Amniotic epithelial cell (primary cell): ENCODE measurements at places on chromosomes 7 and 10.

DNA sequence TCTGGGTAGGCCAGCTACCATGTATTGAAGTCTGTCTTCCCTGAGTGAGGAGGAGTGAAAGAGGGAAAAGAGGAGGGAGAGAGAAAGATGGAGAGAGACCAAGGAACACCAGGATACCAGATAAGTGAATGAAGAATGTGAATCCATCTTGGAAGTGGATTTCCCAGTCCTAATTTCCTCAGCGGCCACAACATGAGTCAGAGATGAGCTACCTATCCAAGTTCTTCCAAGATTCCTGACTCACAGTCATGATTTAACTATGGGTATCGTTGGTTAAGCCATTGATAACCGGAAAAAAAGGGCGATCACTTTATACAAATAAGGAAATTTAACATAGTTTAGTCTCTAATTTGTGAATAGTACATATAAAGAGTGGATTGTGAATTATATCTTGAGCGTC, 561.8 kb downstream of the ATRNL1 start:
- DNase-seq: peak; percentile 12

DNA sequence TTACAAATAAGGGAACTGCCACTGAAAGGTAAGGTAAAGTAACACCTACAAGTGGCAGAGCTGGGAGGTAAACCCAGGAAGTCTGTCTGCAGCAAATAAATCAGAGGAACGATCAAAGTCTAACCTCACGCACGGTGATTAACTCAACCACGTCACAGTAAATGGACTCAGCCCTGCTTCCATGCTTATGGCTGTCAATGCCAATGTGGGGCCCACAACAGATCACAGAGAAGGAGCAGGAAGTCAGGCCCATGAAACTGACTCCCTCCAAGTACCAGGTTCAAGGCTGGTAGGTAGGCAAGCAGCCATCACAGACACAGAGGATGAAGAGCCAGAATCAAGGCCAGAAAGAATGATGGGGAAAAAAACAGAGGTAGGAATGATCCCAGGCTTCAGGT, 38.0 kb upstream of the ACSL5 start:
- no peak for DNase-seq

DNA sequence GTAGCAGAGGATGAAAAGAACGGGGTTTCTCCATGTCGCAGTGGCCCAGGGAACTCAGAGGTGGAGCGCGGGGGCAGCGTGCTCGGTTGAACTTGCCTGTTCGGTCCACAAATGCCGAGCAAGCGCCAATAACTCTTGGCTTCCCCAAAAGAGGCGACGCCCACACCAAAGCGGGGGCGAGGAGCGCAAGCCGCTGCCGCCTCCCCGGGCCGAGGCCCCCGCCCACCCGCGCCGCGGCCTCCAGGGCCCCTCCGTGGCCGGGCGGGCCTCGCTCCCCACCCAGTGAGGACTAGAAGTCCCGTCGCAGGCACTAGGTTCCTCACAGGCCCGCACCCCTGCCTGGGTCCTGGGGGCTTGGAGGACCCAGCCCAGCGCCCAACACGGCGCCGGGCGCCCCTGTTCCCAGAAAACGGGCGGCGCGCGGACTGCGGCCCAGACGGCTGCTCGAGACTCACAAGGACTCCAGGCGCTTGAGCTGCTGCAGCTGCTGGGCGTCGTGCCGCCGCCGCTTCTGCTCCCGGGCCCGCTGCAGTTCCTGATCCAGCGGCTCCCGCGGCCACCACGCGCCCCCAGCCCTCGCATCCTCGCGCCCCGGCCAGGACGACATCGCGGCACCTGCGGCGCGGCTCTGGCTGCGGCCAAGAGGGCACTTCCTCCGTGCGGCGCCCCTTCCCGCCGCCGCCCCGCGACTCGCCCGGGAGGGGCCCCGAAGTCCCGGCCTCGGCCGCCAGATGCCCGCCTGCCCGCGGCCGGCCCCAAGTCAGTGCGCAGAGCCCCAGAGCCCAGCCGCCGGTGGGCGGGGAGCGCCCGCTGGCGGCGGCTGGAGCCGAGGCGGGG, 14.6 kb upstream of the FKBP9 start:
- DNase-seq: peak; percentile 64

DNA sequence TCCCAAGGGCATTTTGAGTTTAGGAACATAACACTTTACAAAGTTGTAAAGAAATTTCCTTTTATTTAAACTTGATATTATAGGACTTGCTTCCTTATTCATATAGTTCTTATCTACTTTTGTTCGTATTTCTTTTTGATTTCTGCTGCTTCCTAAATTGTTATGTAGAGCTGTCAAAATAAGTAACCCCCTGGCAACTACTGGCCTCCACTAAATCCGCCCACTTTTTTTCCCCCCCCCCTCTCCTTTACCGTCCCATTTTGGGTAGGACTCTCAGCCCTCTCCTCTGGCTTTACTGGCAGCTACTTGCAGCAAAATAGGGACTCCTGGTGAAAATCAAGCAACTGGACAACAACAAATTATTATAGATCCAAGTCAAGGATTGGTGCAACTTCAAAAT, 1.1 kb downstream of the SP4 start:
- no peak for DNase-seq

DNA sequence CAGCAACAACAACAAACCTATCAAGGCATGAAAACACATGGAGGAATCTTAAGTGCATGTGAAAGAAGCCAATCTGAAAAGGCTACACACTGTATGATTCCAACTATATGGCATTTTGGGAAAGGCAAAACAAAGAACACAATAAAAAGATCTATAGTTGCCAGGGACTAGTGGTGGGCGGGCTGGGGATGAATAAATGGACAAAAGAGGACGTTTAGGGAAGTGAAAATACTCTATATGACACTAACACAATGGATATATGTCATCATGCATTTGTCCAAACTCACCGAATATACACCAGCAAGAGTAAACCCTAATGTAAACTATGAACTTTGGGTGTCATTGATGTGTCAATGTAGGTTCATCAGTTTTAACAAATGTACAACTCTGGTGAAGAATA, 89.1 kb downstream of the SEMA3E start:
- no peak for DNase-seq

DNA sequence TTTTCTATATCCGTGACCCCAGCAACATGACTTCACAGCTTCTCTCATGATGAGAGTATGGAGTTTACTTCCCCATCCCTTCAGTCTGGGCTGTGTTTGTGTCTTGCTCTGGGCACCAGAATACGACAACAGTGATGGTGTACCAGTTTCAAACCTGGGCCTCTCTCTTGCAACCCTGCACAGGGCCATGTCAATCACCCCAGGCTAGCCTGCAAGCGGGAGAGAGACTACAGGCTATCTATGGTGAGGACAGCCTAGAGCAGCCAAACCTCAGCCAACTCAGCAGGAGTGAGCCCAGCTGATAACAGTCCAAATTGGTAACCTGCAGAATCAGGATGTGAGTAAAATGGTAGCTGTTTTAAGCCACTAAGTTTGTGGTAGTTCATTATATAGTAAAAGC, 235.8 kb downstream of the CHCHD3 start:
- DNase-seq: no peak

DNA sequence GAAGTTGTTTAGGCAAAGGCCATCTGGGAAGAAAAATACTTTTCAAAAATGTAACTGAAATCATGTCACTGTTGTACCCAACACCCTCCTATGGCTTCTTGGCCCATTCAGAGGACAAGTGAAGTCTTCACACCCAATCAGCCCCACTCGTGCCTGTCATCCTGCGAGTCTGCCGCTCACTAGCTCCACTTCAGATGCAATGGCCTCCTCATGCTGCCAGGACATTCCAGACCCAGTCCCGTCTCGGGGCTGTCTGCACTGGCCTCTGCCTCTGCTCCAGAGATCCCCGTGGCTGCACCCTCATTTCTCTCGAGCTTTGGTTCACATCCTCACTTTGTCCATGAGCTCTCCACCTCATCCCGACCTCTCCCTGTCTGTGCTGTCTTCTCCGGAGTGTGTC, 227.1 kb downstream of the KCNMA1 start:
- no peak for DNase-seq

GRCh38 chr7:128221929-128222403, 19.1 kb upstream of the LEP start:
- peak; percentile 19 for DNase-seq

DNA sequence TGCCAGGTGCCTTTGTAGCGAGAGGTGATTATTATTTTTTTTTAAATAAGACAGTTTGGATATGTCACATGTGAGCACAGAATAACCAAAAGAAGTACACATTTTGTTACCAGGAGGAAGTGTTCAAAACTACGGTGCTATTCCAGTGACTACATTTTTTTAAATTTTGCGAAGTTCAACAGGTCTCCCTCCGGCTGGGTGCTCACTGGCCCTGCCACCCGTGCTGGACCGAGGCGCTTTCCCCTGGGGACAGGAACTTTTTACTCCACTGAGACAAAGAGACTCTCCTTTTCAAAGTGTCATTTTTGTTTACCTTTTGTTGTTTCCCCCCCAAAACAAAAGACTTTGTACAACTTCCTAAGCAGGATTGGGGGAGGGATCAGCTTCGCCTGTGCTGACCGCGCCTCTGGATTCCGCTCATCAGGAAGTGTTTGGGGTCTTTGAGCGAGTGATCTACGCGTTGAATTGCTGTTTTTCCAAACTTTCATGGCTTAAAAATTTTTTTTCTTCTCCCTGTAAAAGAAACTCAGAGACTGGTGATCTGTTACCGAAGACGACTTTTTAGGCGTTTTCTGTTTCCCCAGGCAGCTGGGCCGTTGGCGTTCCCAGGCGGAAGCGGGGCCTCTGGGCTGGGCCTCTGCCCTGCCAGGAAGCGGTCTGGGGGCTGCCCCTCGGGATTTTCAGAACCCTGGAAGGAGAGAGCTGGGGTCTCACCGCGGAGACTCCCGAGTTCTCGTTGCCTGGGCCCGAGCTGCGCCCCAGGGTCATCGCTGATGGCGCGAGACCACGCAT, 7.2 kb downstream of the EN2 start:
- DNase-seq: no peak

GRCh38 chr10:85433248-85433647, 933.3 kb downstream of the GRID1 start:
- DNase-seq: no peak

DNA sequence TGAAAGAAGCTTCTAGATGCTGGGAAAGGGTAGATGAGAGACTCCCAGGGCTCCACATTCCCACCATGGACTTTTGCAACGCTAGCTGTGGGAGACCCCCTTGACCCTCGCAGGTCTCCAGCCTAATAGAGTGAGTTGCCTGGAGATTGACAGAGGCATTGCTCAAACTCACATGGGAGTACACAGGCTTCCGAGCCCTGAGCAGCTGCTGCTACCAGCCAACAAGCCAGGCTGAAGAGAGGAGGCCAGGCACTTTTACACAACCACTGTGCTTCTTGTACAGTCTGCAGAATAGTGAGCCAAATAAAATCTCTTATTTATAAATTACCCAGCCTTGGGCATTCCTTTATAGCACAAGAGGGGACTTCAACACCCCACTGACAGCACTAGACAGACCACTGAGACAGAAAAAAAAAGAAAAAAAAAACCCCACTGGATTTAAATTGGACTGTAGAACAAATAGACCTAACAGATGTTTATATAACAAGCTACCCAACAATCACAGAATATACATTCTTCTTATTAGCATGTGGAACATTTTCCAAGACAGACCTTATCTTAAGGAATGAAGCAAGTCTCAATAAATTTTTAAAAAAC, 146.2 kb downstream of the ZFAND4 start:
- DNase-seq: no peak

- DNase-seq: no peak
Observed at GRCh38 chr10:1507436-1507835, 229.9 kb downstream of the ADARB2 start.

- DNase-seq: no peak
Observed at GRCh38 chr7:100017300-100017699, 1.9 kb downstream of the ZKSCAN1 start.

GRCh38 chr7:98180751-98181150, 30.5 kb upstream of the BHLHA15 start:
- DNase-seq: no peak

GRCh38 chr7:120990468-120991118, 2.1 kb downstream of the CPED1 start:
- no peak for DNase-seq

GRCh38 chr7:149297034-149297755, 35.2 kb downstream of the ZNF783 start:
- DNase-seq: no peak

DNA sequence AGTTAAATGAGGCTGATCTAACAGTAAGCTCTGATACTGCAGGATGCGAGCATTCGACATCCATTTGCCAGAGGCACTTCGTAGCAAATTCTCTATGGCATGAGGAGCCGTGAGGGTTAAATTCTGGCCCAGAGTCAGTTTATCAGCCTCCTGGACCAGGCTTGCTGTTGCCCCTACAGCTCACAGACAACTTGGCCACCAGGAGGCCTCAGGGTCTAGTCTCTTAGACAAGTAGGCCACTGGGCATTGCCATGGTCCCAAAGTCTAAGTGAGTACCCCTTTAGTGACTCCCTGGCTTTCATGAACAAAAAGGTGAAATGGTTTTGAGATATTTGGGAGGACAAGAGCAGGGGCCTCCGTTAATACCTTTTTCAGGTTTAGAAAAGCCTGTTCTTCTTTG, 178.0 kb upstream of the MBL2 start:
- DNase-seq: no peak

- no peak for DNase-seq
Observed at GRCh38 chr10:218798-219197, 83.5 kb downstream of the ZMYND11 start.

- DNase-seq: peak; percentile 95
Observed at GRCh38 chr7:158734861-158735260, 30.3 kb upstream of the NCAPG2 start.

DNA sequence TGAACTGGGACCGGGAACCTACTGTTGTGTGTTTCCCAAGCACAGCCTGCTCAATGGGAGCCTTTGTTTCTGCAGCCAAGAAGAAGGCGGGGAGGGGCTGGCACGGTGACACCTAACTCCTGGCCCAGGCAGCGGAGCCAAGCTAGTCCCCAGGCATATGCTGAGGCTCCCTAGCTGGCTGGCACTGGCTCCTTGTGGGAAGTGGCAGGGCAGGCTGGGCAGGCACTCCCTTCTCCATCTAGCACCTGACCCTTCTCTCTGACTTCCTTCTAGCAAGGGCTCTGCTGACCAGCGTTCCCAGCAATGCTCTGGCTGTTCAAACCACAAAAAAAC, 325.0 kb downstream of the PLXNA4 start:
- DNase-seq: no peak

DNA sequence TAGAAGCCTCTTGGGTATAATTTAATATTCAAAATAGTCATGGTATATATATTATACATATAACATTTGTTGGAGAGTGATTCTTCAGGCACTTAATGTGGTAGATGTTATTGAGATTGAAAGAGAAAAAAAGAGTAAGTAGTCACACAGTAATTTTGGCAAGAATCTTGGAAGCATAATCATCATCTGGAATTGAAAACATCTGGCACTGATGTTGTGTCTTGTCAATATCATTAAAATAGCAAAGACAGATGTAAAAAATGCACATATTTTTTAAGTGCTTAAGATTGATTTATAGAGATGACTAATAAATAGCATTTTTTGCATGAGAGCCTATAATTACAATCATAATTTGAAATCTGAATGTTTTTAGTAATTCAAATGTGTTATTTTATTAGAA, 9.5 kb downstream of the SEMA3D start:
- DNase-seq: no peak
